Dermis blood vessel endothelial cell (primary cell): ENCODE measurements at places on chromosomes 13 and 19.

GRCh38 chr19:793806-794205 lies 3.4 kb upstream of the PTBP1 start:
- no peak for DNase-seq

GRCh38 chr19:10568062-10568825 lies 535 bp downstream of the CDKN2D start:
- DNase-seq = peak; percentile 44

DNA sequence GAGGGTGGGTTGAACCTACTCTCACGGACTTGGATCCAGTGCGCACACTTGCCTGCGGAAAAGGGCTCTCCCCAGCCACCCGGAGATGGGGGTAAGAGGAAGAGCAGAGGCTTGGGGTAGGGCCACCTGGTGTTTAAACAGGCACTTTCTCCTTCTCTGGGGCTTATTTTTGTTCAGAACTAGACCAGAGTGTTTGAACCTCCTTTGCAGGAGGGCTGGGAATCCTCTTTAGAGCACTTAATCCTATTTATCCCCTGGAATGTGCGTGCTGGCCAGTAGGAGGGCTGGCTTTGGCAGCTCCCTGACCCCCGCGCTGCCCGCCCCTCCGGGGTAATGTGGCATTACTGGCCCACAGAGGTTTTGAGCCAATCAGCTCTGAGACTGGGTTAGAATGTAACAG lies 2.0 kb downstream of the RGS9BP start:
- no peak for DNase-seq

DNA sequence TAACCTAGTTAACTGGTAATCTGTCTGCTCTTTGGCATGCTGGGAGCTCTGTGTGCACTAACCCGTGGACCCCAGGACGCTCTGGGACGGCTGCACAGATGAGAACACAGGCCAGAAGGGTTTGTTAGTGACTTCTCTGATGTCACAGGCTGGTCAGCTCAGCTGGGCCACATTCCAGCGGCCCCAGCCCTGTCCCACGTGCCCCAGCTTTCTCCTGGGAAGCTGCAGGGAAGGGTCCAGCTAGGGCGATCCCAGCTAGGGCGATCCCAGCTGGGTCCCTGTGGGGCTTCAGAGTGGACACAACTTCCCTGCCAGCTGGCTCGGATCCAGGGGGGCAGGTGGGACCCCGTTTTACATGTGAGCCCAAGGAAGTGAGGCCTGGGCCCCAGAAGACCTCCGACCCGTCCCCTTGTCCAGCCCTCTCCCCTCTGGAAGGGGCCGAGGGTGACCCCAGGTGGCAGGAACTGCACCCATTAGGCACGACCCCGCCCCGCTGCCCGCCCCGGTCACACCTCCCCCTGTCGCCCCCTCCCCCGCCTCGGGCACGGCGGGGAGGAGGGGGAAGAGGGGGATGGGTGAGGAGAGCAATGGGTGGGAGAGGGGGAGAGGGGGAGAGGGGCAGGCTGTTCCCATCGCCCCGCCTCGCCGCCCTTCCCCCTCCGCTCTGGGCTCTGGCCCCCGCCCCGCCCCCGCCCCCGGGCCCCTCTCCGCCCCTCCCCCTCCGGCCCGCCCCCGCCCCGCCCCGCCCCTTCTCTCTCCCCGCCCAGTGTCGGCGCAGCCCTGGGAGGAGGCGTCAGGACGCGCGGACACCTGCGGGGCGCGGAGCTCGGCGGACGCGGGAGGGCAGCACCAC lies 75.2 kb upstream of the MCF2L start:
- DNase-seq = peak; percentile 26

DNA sequence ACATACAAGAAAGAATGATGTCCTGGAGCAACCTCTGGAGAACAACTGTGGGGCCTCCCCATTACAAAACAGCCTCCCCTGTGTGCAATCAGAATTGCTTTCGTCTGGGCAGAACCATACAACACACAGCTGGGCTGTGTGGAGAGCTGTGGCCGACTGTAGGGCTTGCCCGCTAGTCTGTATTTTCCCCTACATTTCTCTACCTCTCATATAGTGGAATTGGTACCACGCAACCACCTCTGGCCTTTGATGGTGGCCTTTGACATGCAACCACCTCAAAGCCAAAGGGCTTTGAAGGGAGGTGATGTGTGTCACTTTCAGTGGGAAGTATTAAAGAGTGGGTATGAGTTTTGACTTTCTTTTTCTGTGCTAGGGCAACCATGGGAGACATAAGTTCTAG lies 34.0 kb downstream of the GARRE1 start:
- DNase-seq = no peak

DNA sequence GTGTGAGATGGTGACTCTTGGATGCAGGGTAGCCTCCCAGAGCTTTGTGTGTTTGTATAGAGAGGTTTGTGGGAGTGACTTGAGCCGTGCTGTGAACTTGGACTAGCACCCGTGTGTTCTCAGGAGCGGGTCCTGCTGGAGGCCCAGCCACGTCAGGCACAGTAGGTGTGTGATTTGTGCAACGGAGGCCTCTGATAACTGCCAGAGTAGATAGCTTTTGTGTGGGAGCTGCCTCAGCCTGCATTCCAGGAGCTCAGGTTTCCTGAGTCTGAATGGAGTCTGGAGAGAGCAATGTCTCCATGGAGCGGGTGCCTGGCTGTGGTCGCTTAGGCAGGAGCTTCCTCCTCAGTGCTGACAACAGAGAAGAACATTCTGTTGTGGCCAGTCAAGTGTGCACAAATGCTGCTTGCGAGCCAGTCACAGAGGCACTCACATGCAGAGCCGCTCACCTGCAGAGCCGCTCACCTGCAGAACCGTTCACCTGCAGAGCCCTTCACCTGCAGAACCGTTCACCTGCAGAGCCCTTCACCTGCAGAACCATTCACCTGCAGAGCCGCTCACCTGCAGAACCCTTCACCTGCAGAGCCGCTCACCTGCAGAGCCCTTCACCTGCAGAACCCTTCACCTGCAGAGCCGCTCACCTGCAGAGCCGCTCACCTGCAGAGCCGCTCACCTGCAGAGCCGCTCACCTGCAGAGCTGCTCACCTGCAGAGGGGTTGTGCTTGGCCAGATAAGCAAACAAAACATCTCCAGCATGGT lies 32.6 kb downstream of the TFDP1 start:
- no peak for DNase-seq

DNA sequence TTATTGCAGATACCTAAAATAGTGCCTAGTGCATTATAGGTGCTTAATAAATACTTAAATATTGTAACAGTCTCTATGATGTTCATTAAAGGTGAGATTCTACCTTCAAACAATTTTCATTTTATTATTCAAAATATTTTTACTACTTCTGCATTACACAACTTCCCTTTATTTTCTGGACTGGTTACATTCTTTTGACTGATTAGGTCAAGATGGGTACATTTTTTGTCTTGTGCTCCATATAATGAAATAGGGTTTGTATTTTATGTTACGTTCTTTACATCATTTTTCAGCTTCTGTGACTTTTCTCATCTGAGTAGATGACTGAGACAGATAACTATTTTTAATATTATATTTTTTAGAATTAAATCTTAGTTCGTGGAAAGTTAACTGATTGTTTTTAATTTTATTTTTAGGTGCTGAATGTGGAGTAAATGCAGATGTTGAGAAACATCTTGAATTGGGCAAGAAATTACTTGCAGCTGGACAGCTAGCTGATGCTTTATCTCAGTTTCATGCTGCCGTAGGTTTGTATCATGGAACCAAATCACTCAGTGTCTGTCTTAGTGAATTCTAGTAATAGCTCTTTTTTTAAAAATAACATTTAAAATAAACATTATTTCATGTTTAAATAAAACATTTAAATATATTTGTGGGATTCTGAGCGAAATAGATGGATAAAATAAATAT lies 32.0 kb downstream of the DNAJC3 start:
- DNase-seq = no peak

GRCh38 chr19:5967994-5968430 lies 9.9 kb downstream of the RANBP3 start:
- DNase-seq = peak; percentile 88

DNA sequence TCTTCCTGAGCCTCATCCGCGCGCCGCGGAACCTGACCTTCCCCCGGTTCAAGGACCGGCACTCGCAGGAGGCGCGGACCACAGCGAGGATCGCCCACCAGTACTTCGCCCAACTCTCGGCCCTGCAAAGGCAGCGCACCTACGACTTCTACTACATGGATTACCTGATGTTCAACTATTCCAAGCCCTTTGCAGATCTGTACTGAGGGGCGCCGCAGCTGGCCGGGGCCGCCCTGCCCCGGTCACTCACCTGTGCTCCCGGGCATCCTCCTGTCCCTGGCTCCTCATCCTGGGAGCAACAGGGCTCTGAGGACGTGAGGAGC lies 23.9 kb upstream of the KCTD15 start:
- no peak for DNase-seq

DNA sequence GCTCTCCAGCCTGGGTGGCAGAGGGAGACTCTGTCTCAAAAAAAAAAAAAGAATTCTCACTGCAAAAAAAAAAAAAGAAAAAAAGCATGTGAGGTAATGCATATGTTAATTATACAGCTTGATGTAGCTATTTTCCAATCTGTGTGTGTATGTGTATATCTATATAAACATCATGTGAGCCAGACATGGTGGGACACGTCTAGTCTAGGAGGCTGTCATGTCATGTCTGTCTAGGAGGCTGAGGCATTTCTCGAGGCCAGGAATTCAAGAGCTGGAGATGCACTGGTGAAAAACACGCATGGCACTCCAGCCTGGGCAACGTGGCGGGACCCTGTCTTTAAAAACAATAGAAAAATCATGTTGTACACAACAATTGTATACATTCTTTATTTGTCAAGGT lies 6.9 kb upstream of the SBK3 start:
- DNase-seq = no peak

GRCh38 chr19:41555748-41556147 lies 20.2 kb upstream of the CEACAM21 start:
- DNase-seq = no peak

- peak; percentile 72 for DNase-seq
Measured at GRCh38 chr19:18049385-18049784, 37.3 kb downstream of the IL12RB1 start.

- DNase-seq = no peak
Measured at GRCh38 chr13:84139561-84140158, 257.4 kb upstream of the SLITRK1 start.

- DNase-seq = no peak
Measured at GRCh38 chr19:50000841-50001557, 24.2 kb downstream of the VRK3 start.

- no peak for DNase-seq
Measured at GRCh38 chr19:5473646-5474045, 18.4 kb downstream of the ZNRF4 start.

- DNase-seq = no peak
Measured at GRCh38 chr19:7843521-7843920, 13.5 kb downstream of the EVI5L start.

DNA sequence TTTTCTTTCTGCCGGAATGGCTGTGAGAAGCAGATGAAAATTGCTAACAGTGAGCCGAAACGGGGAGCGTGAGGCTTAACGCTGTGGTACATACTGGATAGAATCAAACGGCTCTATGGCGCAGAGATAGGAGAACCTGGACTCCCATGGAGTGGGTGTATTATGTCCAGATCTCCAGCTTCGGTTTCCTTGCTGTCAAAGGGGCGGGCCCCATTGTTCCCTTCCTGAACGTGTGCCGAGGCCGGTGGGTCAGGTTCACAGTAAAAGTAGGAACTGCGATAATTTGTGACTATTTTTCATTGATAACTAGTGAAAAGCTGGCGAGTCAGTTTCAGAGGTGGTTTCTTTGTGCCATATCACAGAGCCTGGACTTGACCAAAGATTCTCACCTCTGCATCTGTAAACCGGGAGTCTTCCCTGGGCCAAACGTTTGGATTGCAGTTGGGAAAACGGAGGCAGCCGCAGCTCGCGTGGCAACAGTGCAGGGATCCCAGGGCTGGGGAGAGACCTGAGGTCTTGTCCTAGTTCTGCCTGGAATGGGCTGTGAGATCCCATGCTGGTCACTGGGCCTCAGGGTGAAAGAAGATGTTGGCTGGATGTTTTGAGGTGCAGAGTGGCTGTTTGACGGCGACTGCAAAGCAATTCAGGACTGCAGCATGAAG lies 752 bp downstream of the RPL18A start:
- DNase-seq = peak; percentile 55

DNA sequence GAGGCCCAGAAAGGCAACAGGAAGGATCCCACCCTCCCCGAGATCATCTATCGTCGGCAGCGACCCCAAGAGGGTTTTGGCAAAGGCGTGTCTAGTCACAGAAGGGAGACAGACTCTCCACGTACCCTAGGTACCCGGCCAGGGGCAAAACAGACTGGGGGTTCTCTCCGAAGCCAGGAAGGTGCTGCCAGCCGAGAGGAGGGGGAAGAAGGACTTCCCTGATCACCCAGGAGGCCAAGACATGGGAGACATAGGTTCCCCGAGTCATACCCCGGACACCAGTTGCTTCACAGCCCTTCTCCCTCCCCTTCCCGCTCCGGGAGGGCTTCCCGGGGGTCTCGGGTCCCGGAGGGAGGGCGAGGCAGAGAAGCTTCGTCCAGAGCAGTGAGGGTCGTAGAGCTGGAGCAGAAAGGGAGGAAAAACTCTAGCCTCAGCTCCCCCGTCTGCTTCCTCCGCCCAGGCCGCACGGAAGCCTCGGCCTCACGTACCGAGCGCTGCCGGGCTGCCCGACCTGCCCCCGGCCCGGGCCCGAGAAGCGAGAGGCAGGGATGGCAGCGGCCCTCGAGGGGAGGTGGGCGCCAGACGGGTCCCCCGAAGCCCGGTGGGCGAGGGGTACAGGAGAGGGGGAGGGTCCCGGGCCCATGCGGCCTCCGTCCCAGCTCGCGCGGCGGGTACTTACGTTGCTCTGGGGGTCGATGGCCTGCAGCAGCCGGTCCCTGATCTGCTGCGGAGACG lies 644 bp downstream of the MED26 start:
- DNase-seq = peak; percentile 24

DNA sequence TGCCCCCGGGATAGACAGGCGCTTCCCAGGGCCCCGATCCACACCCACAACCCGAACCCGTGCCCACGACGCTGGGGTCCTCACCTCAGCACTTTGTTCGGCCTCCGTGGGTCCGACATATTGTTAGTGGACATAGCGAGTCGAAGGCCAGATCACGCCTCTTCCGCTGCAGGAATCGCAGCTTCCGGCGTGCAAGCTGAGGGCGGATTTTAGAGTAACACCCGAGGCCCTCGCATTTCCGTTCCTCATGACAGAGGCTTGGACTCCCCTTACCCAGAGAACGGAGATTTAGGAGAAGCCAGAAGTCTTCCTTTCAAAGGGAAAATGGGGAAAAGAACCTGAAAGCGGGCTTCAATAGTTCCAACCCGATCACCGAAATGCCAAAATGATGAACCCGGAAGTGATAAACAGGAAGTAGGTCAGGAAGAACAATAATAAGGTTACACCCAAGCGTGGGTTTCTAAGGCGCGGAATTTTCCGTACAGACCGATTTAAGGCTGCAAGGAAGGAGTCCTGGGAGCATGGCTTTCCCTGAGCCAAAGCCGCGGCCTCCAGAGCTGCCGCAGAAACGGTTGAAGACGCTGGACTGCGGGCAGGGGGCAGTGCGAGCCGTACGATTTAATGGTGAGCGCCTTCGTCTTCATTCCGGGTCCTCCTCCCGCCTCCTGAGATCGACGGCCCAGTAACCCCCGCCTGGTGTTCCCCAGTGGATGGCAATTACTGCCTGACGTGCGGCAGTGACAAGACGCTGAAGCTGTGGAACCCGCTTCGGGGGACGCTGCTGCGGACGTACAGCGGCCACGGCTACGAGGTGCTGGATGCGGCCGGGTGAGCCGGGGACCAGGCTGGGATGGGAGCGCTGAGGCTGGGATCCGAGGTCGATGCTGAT lies 2.9 kb downstream of the WDR83 start:
- peak; percentile 90 for DNase-seq

- peak; percentile 29 for DNase-seq
Measured at GRCh38 chr19:41882568-41883462, at the start of gene ARHGEF1. TSS of gene ARHGEF1 (plus strand) at chr19:41883184. CDS start at chr19:41888083, 4,899 bp downstream.

- no peak for DNase-seq
Measured at GRCh38 chr13:114286808-114287207, 5.4 kb downstream of the UPF3A start.

- DNase-seq = peak; percentile 42
Measured at GRCh38 chr19:13012690-13013608, 17.7 kb downstream of the NFIX start.
